ENCODE measurements at places on chromosomes 1 and 21. TPM values are rescaled to one million over a fixed set of nuclear protein-coding genes. Genes with fewer than 3 reads are reported as not detected.
A peak's percentile ranks its signal among the peaks of the same experiment; 100 is the strongest.

DNA sequence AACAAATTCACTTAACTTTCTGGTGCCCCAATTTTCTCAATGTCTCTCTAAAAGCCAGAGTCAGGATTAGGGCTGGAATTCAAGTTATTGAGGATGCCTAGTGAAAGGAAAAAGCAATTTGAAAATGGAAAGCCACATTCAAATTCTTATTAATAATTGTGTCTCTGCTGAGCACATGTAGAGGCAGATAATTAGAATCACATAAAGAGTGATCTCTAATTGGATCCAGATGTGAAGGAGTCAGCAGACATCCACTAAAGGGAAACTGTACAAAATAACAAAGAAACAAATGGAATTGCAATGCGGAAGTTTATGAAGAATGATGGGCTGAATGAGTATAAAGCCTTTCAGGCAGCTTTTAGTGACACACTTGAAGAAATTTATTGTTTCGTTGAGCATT, 482.6 kb downstream of the TTLL7 start:
- peaks cover 30% of the 10 kb centered on the region for H3K4me1 ChIP-seq
- no peak overlapping the region for H3K4me3 ChIP-seq
- DNase-seq: no peak
- H3K36me3 ChIP-seq: no peaks in the 10 kb centered on the region
- no peaks in the 10 kb centered on the region for H3K27me3 ChIP-seq

DNA sequence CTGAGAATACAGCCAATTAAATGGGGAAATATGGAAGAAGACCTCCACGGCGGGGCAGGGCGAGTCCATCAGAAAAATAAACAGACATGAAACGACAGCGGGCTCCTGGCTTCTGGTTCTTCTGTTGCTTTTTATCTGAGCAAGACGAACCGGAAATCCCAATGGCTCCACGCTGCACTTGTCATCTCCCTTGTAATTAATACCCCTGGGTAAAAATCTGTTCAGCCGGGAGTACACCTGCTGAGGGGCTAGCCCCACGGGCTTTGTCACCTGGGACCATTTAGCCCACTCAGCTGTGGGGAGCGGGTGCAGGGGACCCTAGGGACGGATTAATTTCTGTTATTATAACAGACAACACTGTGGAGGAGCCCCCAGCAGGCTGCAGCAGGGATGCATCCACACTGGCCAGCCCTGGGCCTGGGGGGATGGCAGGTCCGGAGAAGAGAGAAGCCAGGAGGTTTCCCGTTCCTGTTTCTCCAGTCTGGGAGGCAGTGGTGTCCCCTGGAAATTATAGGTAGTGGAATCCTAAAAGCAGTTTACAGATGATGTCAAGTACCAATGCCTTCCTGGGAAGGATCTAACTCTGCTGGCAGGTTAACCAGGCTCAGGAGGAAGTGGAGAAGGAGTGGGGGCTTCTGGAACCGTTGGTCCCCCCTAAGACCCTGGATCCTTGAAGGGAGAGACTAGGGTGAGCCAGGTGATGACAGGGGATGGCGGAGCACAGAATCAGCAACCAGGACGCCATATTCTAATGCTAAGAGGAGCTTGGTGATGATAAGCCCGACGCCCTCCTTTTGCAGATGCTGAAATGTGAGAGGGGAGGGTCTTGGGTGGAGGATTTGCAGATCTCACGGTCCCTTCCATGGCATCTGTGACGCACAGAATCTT, 566.1 kb downstream of the PTPRU start:
- peaks cover 14% of the 10 kb centered on the region for H3K4me1 ChIP-seq
- no peaks in the 10 kb centered on the region for H3K36me3 ChIP-seq
- no peak for DNase-seq
- H3K27ac ChIP-seq: no peak overlapping the region
- H3K27me3 ChIP-seq: peaks cover 35% of the 10 kb centered on the region

DNA sequence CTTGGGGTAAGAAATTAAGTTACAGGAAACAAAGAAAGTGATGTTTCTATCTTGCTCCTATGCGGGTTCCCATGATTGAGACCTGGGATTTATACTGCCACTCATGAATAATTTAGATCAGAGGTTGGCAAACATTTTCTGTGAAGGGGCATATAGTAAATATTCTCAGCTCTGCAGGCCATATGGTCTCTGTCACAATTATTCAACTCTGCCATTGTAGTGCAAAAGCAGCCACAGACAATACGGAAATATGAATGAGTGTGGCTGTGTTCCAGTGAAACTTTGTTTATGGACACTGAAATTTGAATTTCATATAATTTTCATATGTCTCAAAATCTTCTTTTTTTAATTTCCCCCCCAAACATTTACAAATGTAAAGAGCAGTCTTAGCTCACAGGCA, 127.2 kb downstream of the FOXD2 start:
- H3K36me3 ChIP-seq: no peaks in the 10 kb centered on the region
- H3K27ac ChIP-seq: no peak overlapping the region
- H3K27me3 ChIP-seq: peaks cover 29% of the 10 kb centered on the region
- H3K4me3 ChIP-seq: no peak overlapping the region
- H3K4me1 ChIP-seq: peaks cover 31% of the 10 kb centered on the region
- DNase-seq: no peak

GRCh38 chr1:182699393-182700350, 15.3 kb upstream of the RGS8 start:
- H3K4me3 ChIP-seq: no peak overlapping the region
- no peaks in the 10 kb centered on the region for H3K27me3 ChIP-seq
- H3K27ac ChIP-seq: no peak overlapping the region
- H3K36me3 ChIP-seq: no peaks in the 10 kb centered on the region
- peaks cover 9% of the 10 kb centered on the region for H3K4me1 ChIP-seq

GRCh38 chr1:151166505-151166956, 587 bp downstream of the SCNM1 start:
- H3K27me3 ChIP-seq: peaks cover 2% of the 10 kb centered on the region
- peaks cover 22% of the 10 kb centered on the region for H3K4me1 ChIP-seq
- H3K36me3 ChIP-seq: peaks cover 13% of the 10 kb centered on the region
- no peak for DNase-seq

GRCh38 chr1:58629031-58629462, 52.0 kb upstream of the TACSTD2 start:
- H3K27ac ChIP-seq: peak overlapping the region; percentile 54
- H3K27me3 ChIP-seq: no peaks in the 10 kb centered on the region
- peaks cover 21% of the 10 kb centered on the region for H3K4me1 ChIP-seq
- peaks cover 3% of the 10 kb centered on the region for H3K36me3 ChIP-seq
- H3K4me3 ChIP-seq: no peak overlapping the region

PKP1 gene
- total RNA-seq: 0.58 TPM

DNA sequence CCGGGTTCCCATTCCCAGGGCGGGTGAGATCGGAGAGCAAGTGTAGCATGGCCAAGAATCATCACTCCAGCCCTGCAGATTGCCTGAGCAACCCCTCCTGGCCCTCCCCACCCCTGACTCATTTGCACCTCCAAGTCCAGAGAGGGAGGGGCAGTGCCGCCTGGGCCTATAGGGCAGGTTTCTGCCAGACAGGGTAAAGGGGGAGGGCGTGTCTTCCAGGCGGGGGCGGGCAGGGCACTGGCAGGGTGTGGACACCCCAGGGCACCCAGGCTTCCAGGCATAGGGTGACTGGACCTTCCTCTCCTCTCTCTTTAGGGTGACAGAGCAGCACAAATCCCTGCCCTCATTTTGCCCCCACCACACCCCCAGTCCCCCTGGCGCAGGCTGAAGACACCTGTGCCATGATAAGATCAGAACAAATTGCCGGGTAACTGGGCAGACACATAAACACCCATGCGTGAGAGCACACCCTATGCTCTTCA, 3.2 kb upstream of the CRYBG2 start:
- peaks cover 50% of the 10 kb centered on the region for H3K27me3 ChIP-seq
- no peaks in the 10 kb centered on the region for H3K36me3 ChIP-seq
- DNase-seq: no peak
- no peak overlapping the region for H3K4me3 ChIP-seq
- no peak overlapping the region for H3K27ac ChIP-seq

GRCh38 chr21:43750339-43751033, 25.6 kb downstream of the CSTB start:
- H3K36me3 ChIP-seq: peaks cover 20% of the 10 kb centered on the region
- H3K4me3 ChIP-seq: no peak overlapping the region
- H3K27ac ChIP-seq: no peak overlapping the region
- DNase-seq: no peak

PDC gene
- total RNA-seq: not detected

DNA sequence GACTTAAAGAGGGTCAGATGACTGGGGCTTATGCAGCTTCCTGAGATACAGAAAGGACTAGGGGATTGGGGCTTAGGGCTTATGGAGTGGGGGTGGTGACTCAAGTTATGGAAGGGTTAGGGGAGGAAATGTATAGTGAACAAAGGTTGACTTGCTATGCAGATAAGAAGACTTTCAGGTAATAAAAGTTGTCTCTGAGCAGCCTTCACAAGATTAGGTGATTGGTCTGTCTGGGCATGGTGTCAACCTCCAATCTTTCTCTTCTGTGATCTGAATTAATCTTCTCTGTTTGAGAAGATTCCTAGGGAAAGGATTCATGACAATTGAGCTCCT, 436.5 kb downstream of the SIPA1L2 start:
- H3K27me3 ChIP-seq: no peaks in the 10 kb centered on the region
- H3K36me3 ChIP-seq: no peaks in the 10 kb centered on the region
- no peak for DNase-seq
- H3K4me1 ChIP-seq: peaks cover 6% of the 10 kb centered on the region

LENEP gene
- total RNA-seq: 1.3 TPM
